NCI-H1105 (cell line): ENCODE measurements at places on chromosomes 11 and 22.

- DNase-seq: no peak
Observed at GRCh38 chr11:116601814-116602636, 170.8 kb downstream of the BUD13 start.

- DNase-seq: no peak
Observed at GRCh38 chr11:63866211-63866610, 27.3 kb downstream of the MARK2 start.

DNA sequence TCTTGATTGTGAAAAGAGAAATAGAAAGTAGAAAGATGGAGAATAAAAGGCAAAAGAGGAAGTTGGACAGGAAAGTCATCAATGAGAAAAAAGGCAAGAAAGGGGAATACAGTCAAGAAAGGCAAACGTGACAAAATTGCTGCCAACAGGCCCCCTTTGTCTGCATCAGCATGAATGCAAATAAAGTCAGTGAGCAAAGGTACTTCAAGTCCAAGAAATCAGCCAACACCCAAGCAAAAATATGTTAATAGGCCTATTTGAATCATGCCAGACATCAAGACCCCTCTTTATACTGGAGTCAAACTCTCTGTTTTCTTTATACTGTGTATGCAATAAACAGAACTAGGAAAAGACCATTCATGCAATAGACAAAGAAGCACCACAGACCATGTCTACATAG is 34.3 kb downstream of the GUCY1A2 start:
- DNase-seq: no peak

GRCh38 chr11:36009473-36009872 is 65.6 kb downstream of the LDLRAD3 start:
- no peak for DNase-seq

GRCh38 chr22:24007253-24008021 is 2.2 kb upstream of the GSTT4 start:
- no peak for DNase-seq

- DNase-seq: no peak
Observed at GRCh38 chr22:43393132-43393843, 18.5 kb upstream of the MPPED1 start.

DNA sequence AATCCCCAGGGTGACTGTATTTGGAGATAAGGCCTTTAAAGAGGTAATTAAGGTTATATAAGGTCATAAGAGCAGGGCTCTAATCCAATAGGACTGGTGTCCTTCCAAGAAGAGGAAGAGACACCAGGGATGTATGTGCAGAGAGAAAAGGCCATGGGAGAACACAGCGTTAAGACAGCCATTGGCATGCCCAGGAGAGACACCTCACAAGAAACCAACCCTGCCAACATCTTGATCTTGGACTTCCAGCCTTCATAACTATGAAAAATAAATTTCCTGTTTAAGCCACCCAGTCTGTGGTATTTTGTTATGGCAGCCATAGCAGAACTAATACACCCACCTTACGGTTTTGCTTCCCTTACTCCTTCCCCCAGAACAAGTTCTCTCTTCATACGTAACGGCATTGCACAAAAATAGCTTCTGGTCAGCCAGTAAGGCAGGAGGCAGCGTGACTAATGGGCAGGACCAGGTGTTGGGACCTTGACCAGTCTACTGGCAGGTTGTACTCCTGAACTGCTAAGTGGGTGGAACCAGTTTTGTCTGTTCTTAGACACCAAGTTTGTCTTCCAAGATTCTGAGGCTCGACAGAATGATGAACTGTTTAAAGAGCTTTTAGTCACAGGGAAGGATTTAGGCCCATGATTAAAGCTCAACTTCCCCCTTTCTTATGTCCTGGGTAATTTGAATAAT is 31.9 kb upstream of the UPB1 start:
- no peak for DNase-seq

DNA sequence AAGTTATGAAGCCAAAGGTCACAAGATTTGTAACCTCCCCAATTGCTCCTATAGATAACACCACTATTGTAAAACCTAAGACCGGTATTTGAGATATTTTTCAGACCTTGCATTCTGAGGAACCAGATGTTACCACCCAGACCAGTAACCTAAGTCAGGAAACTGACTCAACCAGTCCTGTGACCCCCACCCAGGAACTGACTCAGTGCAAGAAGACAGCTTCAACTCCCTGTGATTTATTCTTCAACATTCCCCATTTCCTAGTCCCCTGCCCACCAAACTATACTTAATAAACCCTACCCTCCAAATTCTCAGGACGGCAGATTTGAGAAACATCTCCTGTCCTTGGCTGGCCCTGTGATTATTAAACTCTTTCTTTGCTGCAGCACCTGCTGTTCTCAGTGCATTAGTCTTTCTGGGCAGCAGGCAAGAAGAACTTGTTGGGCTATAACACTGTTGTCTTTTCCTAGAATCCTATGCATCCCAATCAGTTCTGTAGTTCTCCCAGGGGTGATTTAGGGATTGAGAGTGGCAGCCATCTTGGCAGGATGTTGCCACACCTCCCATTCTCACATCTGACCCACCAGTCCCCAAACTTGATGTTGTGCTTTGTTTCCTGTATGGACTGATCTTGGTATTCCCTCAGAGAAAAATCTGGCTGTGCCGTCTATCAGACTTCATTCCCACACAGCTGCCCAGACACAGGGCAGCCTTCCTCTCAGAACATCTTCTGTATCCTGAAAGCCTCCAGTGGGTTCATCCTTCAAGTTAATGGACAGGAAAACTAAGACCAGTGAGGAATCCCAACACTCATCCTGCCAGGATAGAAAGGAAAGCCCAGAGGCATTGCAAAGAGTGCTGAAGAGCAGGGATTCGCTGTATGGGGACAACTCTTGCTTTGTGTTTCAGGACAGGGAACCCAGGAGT is 104.0 kb downstream of the PDE2A start:
- no peak for DNase-seq

GRCh38 chr11:43685440-43685839 is 4.9 kb downstream of the HSD17B12 start:
- no peak for DNase-seq

- no peak for DNase-seq
Observed at GRCh38 chr11:13334034-13334786, 56.6 kb downstream of the BMAL1 start.

- no peak for DNase-seq
Observed at GRCh38 chr22:19212302-19212870, 33.9 kb upstream of the SLC25A1 start.

DNA sequence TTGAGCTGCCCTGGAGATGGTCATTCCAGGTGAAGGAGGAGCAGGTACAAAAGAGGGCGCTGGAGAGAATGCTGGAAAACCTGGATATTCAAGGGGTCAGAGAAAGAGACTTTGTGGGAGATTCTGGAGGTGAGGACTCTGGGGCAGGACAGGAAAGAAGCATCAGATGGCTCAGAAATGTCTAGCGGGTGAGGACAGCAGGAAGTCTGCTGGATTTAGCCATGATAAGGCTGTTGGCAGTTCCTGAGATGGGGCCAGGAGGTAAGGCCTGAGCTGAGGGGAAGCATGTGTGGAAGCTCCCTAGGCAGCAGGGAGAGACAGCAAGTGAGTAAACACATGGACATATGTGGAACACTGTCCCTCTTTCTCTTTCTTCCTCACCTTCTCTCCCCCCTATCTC is 1.5 kb downstream of the UPB1 start:
- DNase-seq: no peak

DNA sequence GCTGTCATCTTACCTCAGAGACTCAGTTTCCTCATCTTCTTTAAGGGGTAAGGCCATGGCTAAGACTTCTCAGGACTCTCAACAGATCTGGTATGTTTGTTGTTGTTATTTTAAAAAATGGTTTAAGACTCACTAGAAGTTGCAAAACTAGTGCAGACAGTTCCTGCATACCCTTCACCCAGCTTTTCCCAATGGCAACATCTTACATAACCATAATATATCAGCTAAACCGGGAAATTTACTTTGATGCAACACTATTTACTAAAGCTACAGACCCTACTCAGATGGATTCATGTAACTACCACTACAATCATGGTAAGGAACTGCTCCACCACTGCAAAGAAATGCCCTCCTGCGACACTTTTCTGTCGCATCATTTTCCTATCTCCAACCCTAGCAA is 20.4 kb downstream of the LGR4 start:
- no peak for DNase-seq

GRCh38 chr22:27906241-27906640 is 12.8 kb downstream of the PITPNB start:
- no peak for DNase-seq
